ENCODE measurements at places on chromosomes 2 and 18. TPM values are rescaled to one million over a fixed set of nuclear protein-coding genes. Genes with fewer than 3 reads are reported as not detected.

DNA sequence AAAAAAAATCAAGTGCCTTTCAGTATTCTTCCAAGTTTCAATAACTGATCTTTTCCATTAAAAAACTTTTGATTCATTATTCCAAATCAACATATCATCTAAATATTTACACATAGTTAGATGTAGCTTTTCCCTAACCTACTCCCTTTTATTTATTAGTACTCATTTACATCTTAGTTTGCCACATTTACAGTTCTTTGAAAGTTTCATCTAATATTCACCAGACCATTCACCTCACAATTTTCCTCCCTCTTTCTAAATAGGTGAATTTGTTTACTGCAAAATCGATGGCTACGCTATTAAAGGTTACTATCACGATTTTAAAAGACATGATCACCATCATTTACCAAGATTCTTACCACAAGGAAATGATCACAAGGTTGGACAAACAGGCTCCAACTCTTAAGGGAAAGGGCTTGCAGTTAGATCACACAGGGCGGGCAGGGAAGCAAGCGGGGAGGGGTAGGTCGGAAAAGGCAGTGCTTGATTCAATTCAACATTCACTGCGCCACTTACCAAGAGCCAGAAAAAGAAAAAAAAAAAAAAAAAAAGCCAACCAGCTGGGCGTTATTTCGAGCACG, 654 bp upstream of the MARCHF7 start:
- DNase-seq, result peak; percentile 65

DNA sequence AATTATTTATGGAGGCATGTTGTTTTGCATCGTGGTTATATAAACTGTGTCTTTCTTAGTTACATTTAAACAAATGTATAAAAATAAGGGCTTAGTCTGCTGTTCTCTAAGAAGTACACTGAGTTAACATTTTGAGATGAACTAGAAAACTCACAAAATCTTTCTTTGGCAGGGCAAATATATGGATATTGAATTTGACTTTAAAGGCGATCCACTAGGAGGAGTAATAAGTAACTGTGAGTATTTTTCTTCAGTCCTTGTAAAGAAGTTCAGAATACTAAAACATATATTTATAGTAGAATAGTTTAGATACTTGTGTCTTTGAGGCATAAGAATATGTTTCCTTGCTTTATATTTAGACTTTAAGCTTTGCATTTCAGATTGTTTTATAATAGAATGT, 104.8 kb downstream of the MYO1B start:
- no peak for DNase-seq

GRCh38 chr2:100207411-100207885, 65.1 kb upstream of the AFF3 start:
- no peak for DNase-seq

FASTKD1 gene
- 40.1 TPM for total RNA-seq

CPO gene
- not detected for total RNA-seq
